ENCODE measurements at places on chromosomes 5 and 9.

- DNase-seq, result peak; percentile 53
Observed at GRCh38 chr5:126805063-126805462, 28.1 kb downstream of the LMNB1 start.

GRCh38 chr5:56450766-56451165 is 217.6 kb upstream of the ANKRD55 start:
- no peak for DNase-seq

DNA sequence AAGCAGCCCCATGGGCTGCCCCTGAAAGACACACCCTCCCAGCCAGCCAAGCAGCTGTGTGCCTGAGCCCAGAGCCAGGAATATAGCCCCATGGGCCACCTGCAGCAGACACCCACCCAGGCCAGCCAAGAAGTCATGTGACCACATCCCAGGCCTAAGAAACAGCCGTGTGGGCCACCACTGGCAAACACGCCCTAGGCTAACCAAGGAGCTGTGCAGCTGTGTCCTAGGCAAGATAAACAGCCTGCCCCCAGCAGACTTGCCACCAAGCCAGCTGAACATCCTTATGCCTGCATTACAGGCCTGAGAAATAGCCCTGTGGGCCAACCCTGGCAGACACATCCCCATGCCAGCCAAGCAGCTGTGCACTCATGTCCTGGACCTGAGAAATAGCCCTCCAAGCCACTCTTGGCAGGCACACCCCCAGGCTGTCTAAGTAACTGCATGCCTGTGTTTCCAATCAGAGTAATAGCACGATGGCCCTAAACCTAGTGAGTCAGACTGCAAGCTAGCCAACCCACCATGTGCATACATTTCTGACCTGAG is 143.0 kb downstream of the ADAMTS6 start:
- DNase-seq, result no peak

DNA sequence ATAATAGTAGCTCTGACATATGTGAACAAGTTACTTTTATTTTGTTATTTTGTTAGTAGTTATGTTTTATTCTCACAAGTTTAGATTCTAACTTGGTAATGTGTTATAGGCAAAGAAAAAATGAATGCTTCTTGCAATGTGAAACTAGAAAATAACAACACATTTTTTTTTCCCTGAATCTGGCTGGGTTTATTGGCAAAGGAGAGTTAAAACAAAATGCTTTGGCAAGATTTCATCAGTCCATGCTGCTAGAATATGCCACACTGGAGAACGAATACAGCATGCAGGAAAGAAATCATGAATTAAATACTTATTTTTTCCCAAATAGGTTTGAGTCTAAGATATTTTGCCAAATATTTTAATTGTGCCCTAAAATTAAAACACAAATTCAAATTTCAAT is 1048.1 kb upstream of the ACO1 start:
- no peak for DNase-seq

GRCh38 chr5:40614466-40614865 is 65.2 kb upstream of the PTGER4 start:
- DNase-seq, result no peak

GRCh38 chr9:89880721-89881120 is 275.9 kb downstream of the GADD45G start:
- no peak for DNase-seq

DNA sequence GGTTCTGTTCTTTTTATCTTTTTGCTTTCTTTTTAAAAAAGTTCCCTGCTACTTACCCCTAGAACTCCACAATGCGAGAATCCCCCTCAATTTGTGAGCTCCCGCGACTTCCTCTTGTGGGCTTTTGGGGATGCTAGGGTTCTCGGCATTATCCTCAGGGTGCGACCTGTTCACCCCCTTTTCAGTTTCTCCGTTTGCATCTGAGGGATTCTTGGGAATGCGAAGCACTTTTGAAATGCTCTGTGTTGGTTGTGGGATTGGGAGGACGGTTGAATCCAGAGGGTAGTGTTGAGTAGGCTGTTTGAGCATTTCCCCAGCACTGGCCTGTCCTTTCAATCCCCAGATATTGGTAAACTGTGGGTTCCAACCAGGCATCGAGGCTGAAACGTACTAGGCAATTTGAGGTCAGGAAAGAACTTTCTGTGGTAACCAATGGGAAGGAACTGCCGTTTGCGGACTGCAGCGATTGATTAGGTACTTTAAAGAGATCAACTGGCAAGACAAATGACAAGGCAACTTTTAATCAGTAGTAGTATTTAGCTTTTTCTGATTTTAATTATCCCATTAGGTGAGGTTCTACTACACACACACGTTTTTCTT is 415 bp downstream of the XRCC4 start:
- DNase-seq, result no peak

DNA sequence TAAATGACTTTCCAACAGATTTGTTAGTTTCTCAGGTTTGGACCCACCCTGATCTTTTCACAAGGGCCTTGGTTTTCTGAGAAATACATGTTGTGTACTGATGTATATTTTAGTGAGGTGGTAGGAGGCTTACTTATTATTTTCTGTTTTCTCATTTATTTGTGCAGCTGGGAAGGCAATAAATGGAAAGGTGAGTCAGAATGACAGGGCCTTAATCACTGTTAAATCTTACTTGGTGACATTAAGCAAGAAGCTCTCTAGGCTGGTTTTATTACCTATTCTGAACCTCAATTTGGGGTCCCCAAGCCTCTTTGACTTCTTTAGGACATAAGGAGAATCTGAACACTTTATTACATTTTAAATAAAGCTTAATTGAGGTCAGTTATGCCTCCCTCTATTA is 214.0 kb upstream of the DAB2 start:
- DNase-seq, result no peak

DNA sequence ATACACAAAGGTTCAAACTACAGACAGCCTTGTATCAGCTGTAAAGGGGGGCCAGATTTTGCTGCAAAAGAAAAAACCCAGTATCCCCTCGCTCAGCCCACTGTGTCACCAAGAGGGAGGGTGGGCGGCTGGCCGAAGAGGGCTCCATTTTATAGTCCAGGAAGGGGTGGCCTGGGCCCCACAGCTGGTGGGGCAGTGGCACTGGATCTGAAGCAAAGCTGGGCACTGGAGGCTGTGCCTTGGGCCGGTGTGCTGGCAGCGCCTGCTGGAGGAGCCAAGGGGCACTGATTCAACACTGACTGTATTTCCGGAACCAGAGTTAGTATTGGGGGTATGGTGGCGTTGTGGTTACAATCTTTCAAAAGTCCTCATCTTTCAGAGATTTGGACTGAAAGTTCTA is 9.1 kb downstream of the BRD3 start:
- DNase-seq, result no peak

DNA sequence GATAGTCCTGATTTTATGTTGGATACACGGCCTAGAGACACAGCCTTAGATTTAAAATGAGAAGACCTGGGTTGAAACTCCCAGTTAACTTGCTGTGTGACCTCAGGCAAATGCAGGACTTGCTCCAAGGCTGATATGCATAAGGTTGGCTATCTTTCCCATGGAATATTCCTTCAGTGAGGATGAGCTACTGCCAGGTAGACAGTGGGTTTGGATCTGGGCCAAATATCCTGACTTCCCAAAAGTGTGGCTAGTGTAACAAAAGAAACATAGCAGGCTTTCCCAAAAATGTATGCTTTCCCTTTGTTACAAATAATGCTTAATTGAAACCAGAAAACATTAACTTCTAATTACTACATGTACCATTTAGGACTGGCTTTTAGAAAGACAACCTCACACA is 697 bp upstream of the XPA start:
- no peak for DNase-seq

DNA sequence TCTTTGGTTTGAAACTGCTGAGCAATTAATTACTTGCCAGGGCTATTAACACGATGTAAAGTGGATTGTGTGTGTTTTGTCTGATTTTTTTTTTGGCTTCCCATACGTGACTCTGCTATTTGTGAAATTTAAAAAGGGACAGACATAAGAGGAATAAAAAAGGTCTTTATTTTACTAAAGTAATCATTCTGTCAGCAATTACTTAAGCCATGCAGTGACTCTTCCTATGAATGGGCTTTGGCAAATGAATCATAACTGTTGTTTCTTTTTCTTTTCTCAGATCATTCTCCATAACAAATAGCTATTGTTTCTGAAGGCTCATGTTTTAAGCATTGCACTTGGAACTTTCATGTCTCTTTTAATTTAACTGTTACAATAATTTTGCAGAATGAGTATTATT is 461.3 kb upstream of the RORB start:
- no peak for DNase-seq

DNA sequence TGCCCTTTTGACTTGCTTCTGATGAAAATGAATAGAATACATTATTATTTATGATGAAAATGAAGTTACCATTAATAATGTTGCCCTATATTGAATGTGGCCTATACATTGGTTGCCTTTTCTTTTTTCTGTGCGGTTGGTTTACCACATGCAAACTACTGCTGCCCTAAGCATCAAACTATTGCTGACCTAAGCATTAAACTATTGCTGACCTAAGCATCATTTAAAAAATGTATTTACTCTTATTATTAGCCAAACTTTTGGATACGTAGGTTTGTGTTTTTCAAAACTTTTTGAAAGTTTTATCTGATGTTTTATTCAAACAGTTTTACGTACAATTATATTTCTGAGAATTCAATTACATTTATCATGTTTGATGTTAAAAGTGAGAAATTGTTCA is 76.0 kb upstream of the CDH10 start:
- no peak for DNase-seq

DNA sequence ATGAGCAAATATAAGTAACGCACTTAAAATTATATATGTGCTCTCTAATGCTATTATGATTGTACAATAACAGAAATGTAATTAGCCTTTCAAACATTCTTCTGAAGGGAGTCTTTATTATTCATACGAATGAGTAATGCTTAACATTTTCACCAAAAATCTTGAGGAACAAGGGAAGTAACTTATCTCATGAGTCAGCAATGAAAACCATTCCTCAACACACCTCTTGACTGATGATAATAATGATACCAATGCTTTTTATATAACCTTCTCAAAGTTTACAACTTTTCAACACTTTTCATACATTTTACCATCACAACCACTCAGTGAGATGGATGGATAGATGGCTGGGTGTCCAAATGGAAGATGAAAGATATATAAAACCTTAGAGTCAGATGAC is 369.3 kb downstream of the BNC2 start:
- DNase-seq, result no peak

GRCh38 chr9:60545878-60546385 is 368.3 kb upstream of the SPATA31A5 start:
- DNase-seq, result no peak

- DNase-seq, result no peak
Observed at GRCh38 chr9:129610213-129610472, 10.8 kb downstream of the C9orf50 start.
